Dermis blood vessel endothelial cell (primary cell): ENCODE measurements at places on chromosomes 12 and 14. TPM values are rescaled to one million over a fixed set of nuclear protein-coding genes. Genes with fewer than 3 reads are reported as not detected.

The OR6C2 gene
- not detected in 2 replicates for total RNA-seq

The RERGL gene
- total RNA-seq: 0.34 TPM in 1 of 2 replicates, not detected in the other

The EFCAB11 gene
- 6.1 and 6.2 TPM in 2 replicates for total RNA-seq

The KCNA1 gene
- under 0.01 TPM in 1 of 2 replicates, not detected in the other for total RNA-seq

The EML1 gene
- total RNA-seq: 45.8 and 47.1 TPM in 2 replicates

The PTGER2 gene
- 0.14 and 0.34 TPM in 2 replicates for total RNA-seq

The C14orf180 gene
- not detected in 2 replicates for total RNA-seq

The EXOC3L4 gene
- total RNA-seq: not detected in 2 replicates

The GPR84 gene
- under 0.01 and 0.05 TPM in 2 replicates for total RNA-seq

The HOXC10 gene
- total RNA-seq: 0.28 and 0.85 TPM in 2 replicates

DNA sequence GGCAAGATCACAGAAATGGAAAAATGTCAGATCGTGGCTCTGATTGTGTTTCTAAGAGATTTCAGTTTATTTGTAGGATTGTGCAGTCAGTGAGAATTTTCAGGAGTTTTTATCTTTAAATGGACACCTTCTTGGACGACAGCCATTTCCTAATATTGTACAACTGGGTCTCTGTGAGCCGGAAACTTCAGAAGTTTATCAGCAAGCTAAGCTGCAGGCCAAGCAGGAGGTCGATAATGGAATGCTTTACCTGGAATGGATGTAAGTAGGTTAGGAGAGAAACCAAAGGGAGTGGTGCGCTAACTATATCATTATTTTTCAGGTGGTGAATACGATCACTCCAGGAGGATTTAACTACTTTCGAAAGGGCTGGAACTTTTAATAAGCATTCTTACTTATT lies 26.4 kb downstream of the APAF1 start:
- DNase-seq: peak; percentile 49

DNA sequence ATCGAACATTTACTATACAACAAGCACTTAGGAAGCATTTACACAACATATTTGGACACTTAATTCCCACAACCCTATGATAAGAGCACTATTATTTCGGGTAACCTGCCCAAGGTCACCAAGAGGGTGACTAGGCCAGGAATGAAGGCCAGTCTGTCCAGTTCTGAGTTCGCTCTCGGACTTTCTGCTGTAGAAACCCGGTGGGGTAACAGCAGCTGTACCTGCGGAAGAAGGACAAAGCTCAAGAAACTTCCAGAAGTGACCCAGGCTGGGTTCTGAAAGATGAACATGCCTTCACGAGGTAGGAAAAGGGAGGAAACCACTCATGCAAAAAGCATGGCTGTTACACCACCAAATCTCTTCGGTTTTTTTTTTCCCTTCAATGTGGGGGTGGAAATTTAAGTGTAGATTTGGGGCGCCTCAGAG lies 10.8 kb downstream of the PLA2G1B start:
- DNase-seq: no peak

- no peak for DNase-seq
These were observed 88.1 kb upstream of the CCDC175 start for GRCh38 chr14:59664741-59665140.

- no peak for DNase-seq
These were observed 38.7 kb downstream of the RASAL1 start for GRCh38 chr12:113096675-113097461.

DNA sequence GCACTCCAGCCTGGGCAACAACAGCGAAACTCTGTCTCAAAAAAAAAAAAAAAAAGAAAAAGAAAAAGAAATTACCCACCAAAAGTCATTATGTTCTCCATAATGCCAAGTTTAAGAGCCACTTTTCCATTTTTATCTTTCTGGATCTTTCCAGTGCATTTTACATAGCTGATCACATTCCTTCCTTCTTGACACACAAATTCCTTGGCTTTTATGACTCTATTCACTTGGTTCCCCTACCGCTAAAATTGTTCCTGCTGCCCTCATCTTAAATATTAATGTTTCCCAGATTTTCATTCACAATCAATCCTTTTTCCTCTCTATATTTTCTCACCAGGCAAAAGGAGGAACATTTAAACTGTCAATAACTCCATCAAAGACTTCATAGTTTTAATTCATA lies 20.2 kb downstream of the KLHL28 start:
- DNase-seq: no peak

DNA sequence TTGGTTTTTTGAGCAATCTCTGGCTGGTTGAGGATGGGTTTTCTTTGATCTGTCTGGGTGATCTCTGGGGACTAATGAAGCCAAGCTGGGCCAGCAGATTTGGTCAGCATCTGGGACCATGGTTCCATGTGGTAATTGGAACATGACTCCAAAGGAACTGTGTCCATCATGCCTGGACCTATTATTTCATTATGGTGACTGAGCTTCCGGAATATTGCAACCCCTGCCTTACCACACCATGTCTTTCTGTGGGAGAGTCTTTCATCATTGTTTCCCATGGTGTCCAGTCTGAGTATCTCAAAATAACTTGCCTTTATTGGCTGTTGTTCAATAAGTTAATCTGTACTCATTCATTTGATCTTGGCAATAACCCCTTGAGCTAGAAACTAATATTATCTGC lies 624.9 kb upstream of the TBX3 start:
- no peak for DNase-seq

GRCh38 chr14:77880056-77880455 lies 80.1 kb downstream of the ADCK1 start:
- no peak for DNase-seq

DNA sequence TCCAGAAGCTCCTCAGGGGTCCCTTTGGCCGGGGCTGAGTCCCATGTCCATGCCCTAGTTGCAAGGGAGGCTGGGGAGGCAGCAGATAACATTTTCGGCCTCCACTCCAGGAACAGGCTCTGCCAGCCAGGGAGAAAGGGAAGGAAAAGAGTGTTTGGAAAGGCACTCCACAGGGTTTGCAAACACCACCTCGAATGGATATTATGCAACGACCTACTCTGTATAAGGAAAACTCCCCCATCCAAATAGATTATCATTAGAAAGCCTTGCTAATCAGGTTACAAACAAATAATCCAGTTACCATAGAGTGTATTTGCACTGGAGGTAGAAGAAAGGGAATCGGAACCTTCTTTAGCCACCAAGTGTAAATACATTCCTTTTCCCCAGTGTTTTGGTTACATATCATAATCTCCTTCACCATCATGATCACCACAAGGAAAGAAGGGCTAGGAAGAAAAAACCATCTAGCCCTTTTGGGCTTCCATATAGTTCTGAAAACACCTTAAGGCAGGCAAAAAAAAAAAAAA lies 40.4 kb downstream of the TMCC3 start:
- no peak for DNase-seq

- no peak for DNase-seq
These were observed 1400.0 kb upstream of the FLRT2 start for GRCh38 chr14:84129941-84130340.

- no peak for DNase-seq
These were observed 15.8 kb downstream of the TMEM229B start for GRCh38 chr14:67472726-67473125.

DNA sequence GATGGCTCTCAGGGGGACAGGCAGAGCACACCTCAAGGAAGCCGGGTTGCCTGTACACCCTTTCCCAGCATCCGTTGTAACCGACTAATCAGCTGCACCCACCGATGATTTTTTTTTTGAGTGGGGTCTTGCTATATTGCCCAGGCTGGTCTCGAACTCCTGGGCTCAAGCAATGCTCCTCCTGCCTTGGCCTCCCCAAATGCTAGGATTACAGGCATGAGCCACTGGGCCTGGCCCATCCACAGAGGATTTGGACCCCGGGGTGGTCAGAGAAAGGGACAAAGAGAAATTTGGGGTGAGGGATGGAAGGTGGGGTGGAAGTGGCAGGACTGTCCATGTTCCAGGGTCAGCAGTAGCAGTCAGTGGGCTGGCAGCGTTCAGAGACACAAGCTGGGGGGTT lies 43.3 kb upstream of the PPP1CC start:
- no peak for DNase-seq

- DNase-seq: no peak
These were observed 399.8 kb downstream of the RGS6 start for GRCh38 chr14:72332046-72332445.

DNA sequence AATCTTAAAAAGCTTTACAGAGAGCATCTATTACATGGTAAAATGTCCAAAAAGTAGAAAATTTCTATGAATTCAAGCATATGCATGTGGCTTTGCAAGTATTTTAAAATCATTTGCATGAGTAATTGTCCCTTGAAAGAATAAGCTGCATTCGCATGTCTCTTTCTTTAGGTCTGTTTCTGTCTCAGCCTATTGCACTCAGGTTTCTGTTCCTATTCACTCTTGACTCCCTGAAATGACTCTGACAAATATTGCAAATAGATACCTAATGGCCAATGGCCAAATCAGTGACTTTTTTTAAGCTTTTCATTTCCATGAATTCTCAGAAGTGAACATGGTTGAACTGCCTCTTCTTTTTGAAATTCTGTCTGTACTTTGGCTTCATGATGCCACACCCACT lies 6.4 kb upstream of the TTC8 start:
- no peak for DNase-seq

GRCh38 chr12:71536279-71536938 lies 96.8 kb downstream of the LGR5 start:
- no peak for DNase-seq

DNA sequence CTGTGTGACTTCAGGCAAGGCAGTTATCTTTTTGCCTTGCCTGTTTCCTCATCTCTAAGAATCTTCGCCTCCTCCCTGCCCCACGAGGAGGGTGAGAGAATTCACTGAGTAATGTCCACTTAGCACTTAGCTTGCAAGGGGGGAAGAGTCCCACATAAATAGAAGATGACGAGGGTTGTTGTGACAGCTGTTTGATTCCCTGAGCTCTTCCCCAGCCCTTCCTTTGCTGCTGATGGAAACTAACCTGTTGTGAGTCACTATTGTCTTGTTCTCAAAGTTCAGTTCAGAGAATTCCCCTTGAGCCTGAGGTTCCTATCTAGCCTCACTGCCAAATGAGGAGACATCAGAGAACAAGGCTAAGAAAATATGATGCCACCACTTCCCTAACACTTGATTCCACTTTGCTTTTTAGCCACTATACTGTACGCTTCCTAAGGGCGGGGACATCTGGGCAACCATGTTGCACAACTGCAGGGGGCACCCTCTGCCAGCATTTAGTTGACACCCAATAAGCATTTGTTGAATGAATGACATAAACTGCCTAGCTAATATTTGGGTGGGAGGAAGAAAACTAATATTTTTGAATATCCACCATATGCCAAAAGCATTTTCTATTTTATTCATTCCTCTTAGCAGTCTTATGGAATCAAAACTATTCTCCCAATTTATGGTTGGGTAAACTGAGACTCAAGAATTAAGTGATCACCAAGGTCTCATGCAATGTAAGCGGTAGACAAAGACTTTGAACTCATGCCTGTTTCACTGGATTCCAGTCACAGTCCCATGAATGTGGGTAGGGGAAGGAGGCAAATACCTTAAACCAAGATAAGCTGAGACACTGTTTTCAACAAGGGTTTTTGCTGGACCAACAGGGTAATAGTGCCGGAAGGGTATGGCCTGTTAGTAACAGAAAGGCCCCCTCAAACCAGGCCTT lies 77.6 kb downstream of the ZFP36L1 start:
- DNase-seq: peak; percentile 72

GRCh38 chr14:104477666-104478380 lies 101.7 kb upstream of the C14orf180 start:
- DNase-seq: no peak

DNA sequence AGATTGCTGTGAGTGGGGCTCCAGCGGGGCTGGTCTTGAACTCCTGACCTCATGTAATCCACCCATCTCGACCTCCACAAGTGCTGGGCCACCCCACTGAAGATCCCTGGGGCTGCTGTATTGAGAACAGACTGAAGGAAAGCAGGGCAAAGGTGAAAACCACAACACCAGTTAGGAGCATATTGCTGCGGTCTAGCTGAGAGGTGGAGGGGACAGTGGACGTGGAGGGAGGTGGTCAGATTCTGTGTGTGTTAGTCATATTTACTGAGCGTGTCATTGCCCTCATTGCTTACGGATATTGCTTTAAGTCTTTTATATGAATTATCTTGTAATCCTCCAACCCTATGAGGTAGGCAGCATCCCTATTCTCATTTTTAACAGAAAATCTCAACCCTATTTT lies 69.0 kb upstream of the OVCH1 start:
- DNase-seq: no peak

GRCh38 chr12:74334780-74335179 lies 202.9 kb upstream of the ATXN7L3B start:
- peak; percentile 0 for DNase-seq
